ENCODE measurements at places on chromosomes 1 and 21.

DNA sequence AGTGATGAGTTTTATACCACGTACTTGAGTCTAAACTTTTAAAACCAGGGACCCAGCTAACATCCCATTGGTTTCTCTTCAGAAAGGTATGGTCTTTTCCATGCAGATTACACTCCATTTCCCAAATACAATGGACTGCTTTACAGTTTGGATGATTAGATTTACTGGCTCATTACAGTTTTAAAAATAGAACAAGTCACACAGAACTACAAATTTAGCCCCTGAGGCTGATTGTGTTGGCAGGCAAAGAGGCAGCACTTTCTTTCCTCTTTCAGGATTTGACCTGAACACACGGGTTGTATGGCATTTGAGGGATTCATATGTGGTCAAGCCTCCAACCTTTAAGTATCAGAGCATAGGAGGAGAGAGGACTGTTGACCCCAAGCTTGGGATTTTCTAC is 21.8 kb upstream of the VTCN1 start:
- no peak for DNase-seq

DNA sequence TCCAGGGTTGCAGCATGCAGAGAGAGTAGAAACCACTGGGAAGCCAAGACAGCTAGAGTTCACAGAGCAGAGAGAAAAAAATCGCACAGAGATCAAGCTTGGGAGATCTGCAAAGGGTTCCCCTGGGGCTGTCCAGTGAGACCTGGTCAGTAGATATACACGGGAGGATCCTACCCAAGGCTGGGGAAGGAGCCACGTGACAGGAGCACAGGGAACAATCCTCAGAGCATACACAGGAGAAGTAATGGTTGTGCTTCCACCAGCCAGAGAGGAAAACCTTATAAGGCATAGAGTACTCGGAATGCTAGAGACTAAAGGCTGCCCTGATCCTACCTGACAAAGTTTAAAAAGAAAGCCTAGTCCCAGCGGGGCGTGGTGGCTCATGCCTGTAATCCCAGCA is 53.9 kb downstream of the GABPA start:
- no peak for DNase-seq

GRCh38 chr1:4176841-4177240 is 276.8 kb upstream of the C1orf174 start:
- no peak for DNase-seq

DNA sequence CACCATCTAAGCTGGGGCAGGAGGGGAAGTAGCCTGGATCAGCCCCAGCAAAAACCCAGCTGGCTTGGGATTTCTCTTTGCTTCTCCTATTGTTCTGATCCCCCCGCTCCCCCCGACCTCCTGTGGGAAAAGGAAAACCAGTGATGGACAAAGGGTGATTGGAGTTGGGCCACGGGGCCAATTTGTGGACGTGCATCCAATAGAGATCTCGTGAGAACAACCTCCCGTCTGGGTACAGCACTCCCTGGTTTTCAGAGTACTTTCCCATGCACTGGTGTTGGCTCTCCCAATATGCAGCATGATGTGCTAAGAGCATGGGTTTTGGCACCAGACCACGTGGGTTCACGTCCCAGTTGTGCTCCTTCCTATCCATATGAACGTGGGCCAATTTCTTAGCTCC is 9.0 kb downstream of the BLACAT1 start:
- DNase-seq = no peak

DNA sequence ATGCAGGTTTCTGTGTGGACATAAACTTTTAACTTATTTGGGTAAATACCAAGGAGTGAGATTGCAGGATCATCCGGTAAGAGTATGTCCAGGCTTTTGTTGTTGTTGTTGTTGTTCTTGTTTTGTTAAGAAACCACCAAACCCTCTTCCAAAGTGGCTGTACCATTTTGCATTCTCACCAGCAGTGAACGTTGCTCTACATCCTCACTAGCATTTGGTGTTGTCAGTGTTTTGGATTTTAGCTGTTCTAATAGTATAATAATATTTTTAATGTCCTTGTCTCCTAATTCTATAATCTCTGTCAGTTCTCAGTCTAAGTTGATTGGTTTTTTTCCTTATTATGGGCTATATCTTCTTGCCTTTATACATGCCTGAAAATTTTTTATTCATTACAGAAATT is 37.8 kb downstream of the TENT5C start:
- DNase-seq = no peak

GRCh38 chr1:33312413-33312749 is 8.5 kb downstream of the A3GALT2 start:
- no peak for DNase-seq

DNA sequence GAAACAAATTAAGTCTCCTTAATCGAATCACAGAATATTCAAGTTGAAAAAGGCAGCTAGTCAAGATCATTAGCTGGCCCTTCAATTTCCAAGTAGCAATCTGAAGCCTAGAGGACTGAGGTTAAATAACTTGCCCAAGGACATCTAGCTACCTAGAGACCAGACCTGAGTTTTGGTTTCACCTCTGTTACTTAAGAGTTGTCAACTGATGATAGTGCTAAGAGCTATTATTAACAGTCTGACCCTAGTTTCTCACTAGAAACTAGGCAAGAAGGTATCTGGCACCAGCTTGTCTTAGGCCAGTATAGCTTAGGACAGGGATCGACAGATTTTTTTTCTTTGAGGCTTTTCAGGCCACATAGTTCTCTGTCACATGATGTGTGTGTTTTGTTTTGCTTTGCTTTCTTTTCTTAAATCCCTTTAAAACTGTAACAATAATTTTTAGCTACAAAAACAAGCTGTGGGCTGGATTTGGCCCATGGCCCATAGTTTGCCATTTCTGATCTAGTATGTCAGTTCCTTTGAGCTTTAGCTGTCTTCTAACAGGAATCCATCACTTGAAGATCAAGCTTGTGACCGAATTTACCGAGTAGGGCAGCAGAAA is 23.2 kb downstream of the TRIM45 start:
- DNase-seq = no peak

DNA sequence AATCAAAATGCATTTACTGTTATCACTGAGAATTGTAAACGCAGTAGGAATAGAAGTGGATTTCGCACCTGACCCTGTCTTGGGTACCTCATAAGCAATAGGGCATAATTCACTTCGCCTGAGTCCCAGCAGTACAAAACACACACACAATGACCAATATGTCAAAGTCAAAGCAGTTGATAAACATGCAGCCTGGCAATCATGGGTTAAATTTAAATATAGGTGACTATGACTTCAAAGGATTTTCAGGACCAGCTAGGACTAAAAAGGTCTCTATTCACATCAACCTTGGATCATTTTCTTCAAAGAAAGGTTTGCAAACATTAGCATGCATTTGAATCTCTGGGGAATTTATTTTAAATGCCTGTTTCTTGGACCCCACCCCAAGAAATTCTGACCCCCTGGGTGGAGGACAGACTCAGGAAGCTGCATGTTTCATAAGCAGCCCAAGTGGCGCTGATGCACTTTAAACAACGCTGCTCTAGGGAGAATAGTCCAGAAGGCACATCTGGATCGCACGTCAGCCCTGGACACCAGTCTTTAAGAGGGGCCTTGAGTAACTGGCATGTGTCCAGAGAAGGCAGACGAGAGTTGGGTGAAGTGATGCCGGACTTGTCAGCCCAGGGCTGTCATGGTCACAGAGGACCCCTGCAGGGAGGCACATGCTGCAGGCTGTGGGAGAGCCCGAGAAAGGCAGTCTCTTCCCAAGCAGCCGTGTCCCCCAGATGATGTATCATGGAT is 55.7 kb upstream of the EFHD2 start:
- DNase-seq = no peak

DNA sequence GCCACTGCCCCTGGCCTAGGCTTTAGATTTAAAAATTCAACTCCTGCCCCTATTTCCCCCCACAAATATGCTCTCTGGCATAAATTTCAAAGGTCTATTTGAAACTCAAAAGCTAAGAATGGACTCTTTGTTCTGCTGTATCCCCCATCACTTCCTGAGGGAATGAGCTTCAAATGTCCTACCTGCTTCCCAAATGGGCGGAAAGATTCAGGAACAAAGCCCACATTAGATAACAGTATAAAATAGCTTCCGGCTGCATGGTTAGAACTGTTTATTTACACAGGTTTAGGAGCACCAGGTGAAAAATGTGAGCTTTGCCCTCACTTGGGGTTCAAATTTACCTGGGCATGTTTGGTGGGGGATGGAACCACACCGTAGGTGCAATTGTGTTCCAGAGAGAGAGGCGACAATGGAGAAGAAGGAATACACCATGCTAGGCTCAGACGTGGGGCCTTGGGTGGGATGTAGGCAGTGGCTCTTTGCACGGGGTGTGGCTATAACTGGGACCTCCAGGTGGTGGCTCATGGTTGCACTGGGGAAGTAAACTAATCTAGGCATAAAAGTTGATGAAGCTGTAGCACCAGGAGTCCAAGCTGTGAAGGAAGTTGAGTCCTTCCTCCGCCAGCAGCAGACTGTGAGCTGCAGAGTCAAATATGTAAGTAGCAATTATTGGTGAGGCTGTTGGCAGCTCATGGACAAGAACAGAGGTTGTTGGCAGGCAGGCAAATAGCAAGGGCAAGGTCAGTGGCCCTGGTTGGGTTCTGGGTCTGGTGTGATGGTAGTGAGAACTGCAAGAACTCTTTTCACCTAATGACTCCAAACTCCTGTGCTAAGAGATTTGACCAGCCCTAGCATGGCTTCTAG is 41.5 kb upstream of the SRSF10 start:
- no peak for DNase-seq

GRCh38 chr21:43743947-43744346 is 25.0 kb downstream of the PDXK start:
- no peak for DNase-seq

GRCh38 chr1:233064988-233065387 is 114.6 kb downstream of the NTPCR start:
- no peak for DNase-seq

DNA sequence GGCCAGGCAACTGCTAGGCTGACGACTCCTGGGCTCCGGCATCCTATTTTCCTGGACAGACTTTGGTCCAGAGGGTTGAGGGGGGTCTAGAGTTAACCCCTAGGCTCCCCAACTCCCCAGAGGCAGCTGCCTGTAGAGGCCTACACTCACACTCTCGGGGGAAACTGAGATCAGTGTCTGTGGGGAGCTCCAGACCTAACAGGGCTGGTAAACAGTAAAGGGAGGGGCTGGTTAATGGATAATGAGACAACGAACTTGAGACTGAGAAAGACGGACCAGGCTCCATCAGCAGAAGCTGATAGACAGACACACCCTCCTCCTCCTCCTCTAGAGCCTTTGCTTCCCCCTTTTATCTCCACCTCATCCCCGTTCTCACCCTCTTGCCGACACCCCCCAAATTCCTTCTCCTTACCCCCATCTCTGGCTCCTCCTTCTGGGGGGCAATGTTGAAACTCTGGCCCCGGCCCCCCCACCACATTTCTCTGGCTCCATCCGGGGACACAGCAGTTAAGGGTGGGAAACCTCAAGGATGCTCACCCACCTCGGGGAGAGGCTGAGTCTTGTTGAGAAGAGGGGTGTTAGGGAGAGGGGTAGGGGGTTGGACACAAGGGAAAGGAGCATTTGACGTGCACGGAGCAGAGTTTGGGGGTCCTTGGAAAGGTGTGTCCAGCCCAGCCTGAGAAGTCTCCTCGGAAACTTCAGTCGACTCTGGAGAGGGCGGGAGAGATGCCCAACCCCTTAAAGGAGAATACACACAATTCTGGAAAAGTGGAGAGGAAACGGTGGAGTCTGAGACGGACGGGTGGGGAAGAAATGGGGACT is at the start of gene MTMR11:
TSS of gene MTMR11 (minus strand) at position 710 of the 822 bp plus-strand sequence. CDS start at position 478, 232 bp downstream.
- DNase-seq = no peak

DNA sequence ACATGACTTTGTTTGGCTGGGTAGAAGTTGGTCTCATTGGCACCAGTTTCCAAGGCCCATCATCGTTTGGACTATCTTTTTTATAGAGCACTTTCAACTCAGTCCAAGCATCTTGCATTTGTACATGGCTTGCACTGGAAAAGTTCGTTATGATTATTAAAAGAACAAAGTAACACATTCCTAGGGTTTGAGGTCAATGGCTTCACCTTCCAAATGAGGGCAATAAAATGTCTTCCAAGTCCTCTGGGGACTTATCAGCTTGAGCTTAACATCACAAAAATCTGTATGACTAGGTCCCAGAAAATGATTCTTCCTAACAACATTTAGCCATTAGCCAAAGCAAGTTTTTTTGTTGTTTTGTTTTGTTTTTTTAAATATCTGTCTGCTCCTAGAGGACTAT is 610.8 kb downstream of the LMO4 start:
- no peak for DNase-seq

DNA sequence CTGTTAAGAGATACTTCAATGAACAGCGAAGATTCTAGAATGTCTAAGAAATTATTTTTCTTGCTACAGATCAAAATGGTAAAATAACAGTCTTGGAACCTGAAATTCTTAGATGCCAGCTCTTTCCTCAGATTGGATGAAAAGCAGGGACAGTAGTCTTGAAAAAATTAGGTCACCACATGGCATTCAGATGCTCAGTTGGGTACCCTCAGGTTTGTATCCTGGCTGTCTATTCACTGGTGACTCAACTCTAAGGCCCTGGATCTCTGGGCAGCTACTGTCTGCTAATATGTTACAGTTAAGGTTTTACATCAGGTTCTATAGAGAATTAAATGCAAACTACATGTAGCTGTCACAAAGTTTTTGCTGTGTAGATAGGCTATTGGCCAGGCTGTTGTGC is 528.9 kb upstream of the ADAMTS5 start:
- DNase-seq = no peak

GRCh38 chr1:204980840-204981405 is 62.1 kb upstream of the CNTN2 start:
- DNase-seq = no peak

GRCh38 chr1:53470155-53470554 is 11.0 kb downstream of the DMRTB1 start:
- DNase-seq = no peak

DNA sequence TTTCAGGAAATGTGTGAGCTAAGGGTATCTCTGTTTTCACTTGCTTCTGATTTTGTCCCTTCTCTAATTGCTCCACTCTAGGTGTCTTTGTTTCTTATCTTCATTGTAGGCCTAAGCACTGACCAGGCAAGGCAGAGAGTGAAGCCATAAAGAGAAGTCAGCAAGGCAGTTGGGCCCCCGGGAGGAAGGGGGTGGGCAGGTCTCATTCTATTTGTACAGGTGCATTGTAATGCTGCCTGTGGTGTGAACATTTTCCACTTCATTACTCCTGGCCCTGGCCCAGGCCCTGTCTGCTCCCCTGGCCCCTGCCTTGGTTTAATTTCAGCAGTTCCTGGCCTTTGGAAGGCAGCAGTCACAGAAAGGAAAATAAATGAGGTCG is 86.4 kb upstream of the JUN start:
- DNase-seq = no peak

GRCh38 chr1:33049371-33049770 is 12.7 kb upstream of the AK2 start:
- DNase-seq = no peak

DNA sequence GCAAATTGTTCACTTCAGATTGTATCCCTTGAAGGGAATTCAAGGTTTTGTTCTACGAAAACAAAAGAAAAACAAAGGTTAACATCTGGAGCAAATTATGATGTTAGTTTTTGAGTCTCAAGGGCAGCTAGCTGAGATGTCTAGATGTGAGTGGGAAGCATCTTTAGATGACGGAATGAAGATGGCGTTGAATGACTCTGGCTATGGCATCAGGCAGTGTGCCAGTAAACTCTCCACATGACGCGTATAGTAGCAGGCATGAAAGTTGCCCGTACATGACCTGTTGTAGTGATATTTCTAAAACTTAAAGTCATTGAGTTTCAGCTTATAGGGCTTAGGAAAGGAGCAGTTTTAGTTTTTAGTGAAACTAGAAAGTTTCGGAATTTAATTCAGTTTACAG is 12.3 kb upstream of the SDC3 start:
- no peak for DNase-seq

Data from stimulated activated CD8-positive, alpha-beta memory T cell treated with anti-CD3 and anti-CD28 coated beads, Interleukin-4, amount 100 ng/mL, for 48 hours (primary cell).